NCI-H1092 treated with DMSO at 0.1 percent for 48 hours (cell line): ENCODE measurements at places on chromosomes 16 and 17.

- no peak for DNase-seq
These were observed 13.2 kb upstream of the NAGPA start for GRCh38 chr16:5046914-5047313.

DNA sequence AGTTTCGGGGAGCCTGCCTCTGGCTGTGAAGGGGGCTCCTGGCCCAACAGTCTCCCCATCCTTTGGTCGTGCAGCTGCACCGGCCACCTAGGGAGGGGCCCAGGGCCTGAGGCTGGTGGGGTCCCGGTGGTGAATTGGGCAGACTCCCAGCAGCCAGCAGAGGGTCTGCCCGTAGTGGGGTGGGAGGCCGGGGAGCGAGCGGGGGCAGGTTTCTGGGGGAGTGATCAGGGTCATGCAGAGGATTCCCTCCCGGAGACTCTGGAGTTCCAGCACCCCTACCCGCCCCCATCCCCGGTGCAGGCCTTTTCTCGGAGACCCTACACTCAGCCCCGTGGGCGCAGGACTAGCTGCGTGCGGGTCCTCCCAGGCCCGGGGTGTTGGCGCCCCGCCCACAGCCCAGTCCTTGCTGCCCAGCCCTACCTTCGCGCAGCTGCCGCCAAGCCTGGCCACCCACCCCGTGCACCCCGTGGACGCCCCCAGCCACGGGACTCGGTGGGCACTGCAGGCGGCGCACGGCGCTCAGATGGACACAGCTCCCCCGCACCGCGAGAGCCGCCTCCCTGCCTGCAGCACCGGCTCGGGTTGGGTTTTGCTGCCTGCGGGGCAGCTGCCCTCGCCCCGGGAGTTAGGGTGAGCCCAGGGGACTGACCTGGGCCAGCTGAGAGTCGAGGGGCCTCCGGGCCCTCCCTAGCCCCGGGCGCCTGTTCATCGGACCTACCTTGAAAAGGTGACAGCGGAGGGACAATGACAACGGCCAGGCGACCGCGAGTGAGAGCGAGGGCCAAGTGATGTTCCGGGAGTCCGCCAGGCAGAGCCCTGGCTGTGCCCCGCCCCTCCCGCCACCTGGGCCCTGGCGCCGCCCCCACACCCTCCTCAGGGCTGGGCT is at the start of gene GNG13:
Gene GNG13, minus strand, starts transcription at position 787 of the 886 bp plus-strand sequence. CDS start 1,657 bp downstream, outside the sequence.
- DNase-seq, result no peak

DNA sequence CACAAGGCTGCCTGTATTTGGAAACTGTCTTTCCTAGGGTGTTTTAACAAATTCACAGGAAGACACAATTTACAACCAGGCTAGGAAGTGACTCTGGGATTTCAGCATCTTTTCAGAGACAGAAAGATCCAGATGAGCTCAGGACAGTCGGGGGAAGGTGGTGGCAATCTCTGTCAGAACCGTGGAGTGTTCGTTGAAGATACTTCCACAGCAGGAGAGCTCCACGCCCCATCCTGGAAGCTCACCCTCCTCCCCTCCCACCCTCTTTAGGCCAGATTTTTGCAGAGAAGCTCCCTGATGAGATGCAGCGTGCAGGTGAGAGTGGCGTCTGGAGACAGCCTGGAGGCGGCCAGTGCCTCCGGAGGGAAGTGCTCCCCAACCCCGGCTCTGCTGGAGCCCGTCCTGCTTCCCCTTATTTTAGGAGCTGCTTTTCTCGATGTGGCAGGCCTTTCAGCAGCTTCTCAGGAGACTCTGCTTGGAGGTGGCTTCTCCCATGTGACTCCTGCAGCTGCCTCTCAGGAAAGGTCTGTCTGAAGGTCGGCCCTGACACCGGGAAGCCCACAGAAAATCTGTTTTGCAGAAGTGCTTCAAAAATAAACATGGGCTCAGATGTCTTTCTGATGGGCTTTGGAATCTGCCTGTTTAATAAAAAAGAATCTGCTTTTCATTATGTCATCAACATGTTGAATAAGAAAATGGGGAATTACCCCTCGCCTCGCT is 186.4 kb upstream of the CHMP6 start:
- no peak for DNase-seq

- DNase-seq, result no peak
These were observed 1.2 kb upstream of the MPRIP start for GRCh38 chr17:17041018-17041521.

DNA sequence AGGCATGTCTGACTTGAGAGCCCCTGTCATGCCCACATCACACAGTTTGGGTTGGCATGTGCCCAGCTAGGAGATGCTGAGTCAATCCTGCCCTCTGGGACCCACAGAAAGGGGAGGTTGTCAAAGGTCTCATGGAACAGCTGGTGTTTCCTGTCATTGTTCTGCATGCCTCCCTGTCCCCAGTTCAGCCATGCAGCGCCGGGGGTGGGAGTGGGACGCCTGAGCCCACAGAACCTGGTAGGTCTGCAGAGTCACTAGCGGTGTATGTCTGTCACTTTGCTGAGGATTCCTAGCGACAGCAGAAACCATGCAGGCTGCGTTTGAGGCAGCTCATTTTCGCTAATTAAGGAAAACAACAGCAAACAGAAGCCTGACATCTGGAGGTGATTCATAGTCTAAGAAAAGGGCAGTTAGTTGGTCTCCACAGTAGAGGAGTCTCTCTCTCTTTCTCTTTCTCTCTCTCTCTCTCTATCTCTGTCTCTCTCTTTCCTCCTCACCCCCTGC is 19.6 kb upstream of the CCL1 start:
- no peak for DNase-seq

- DNase-seq, result no peak
These were observed at the start of gene CDH3 for GRCh38 chr16:68644715-68645493. Gene CDH3, plus strand, starts transcription at chr16:68645310. Its CDS starts 70 bp downstream, at chr16:68645380.

GRCh38 chr17:45284176-45285140 is 22.6 kb upstream of the SPATA32 start:
- DNase-seq, result no peak

- no peak for DNase-seq
These were observed 98.1 kb upstream of the CCL2 start for GRCh38 chr17:34156741-34157589.
